ENCODE measurements at places on chromosomes 2 and 18.
A peak's percentile ranks its signal among the peaks of the same experiment; 100 is the strongest.

DNA sequence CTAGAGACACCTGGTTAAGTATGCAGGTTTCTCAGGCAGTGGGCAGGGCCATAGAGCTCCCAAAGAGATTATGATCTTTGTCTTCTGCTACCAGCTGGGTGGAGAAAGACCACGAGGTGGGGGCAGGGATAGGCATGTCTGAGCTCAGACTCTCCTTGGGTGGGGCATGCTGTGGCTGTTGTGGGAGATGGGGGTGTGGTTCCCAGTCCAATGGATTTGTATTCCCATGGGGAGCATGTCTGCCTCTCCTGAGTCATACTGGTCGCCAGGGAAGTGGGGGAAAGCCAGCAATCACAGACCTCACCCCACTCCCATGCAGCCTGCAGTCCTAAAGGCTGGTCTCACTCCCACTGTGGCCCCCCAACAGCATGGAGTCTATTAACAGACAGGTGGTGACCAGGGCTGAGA, 31.4 kb upstream of the RHOB start:
- peak; percentile 82 for DNase-seq

GRCh38 chr2:203733684-203734083, 27.2 kb downstream of the CD28 start:
- no peak for DNase-seq

GRCh38 chr18:63446266-63446665, 24.0 kb upstream of the VPS4B start:
- no peak for DNase-seq

GRCh38 chr2:50431958-50432650, 599.8 kb downstream of the NRXN1 start:
- DNase-seq, result no peak

DNA sequence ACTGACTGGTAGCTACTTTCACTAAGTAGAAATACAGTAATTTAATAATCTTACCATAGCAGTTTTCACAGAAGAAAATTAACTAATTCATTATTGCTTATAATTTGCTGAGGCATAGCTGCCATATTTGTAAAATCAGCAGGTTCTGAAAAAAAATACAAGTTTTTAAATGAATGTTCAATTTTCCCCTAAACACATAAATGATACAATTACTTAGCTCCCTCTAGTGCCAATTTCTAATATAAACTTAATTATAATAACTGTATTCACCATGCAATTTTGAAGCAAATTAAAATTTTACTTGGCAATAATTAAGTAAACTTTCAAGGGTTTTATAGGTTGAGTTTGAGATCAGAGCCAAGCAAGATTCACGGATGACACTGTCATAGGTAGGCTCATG, 1321.6 kb upstream of the ACVR2A start:
- DNase-seq, result peak; percentile 22

GRCh38 chr18:69874058-69874457, 73.6 kb downstream of the CD226 start:
- peak; percentile 25 for DNase-seq

DNA sequence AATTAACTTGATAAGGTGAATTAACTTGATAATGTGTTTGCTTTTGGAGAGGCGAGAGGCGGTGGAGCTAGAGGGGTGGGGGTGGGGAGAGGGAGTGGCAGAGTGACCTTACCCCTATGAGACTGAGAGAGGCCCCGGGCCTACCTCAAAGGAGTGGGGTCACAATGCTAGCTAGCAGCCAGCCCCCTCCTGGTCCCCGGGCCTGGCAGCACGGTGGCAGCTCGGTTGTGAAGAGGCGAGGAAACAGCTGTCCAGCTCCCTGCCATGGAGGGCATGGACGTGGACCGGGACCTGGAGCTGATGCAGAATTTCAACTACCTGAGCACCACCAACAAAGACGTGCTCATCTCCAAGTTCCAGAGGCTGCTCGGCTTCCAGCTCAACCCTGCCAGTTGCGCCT, 123.9 kb downstream of the RGPD3 start:
- no peak for DNase-seq

- DNase-seq, result no peak
These were observed 15.8 kb upstream of the AGXT start for GRCh38 chr2:240852671-240853314.

- peak; percentile 86 for DNase-seq
These were observed 49.7 kb downstream of the LIMS1 start for GRCh38 chr2:108583903-108584520.

- DNase-seq, result peak; percentile 69
These were observed 157.5 kb upstream of the LMAN1 start for GRCh38 chr18:59516356-59517155.

GRCh38 chr2:240366901-240367300, 68.6 kb upstream of the GPC1 start:
- no peak for DNase-seq

- DNase-seq, result peak; percentile 37
These were observed 111.3 kb upstream of the CAVIN2 start for GRCh38 chr2:191957996-191958860.

DNA sequence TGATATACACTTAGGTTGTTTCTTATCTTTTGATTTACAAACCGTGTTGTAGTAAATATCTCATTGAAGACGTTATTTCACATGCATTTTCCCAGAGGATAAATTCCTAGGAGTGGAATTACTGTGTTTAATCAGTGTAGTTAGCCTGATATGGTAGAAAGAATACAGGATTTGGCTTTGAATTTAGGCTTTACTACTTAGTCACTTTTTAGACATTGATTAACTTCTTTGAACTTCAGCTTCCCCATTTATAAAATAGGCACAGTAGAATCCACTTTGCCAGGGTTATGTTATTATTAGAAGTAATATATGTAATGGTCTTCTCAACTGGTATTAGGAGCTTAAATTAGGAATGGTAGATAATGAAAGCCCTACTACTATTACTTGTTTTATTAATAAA, 27.4 kb downstream of the PSMD14 start:
- DNase-seq, result no peak

- no peak for DNase-seq
These were observed 284.3 kb downstream of the CYP26B1 start for GRCh38 chr2:71863396-71863795.

- DNase-seq, result peak; percentile 99
These were observed at the start of gene ALS2 for GRCh38 chr2:201780674-201781493. TSS of gene ALS2 (minus strand) at chr2:201780933. CDS start at chr2:201768885, 12,048 bp downstream.

GRCh38 chr2:66901344-66901743, 466.4 kb downstream of the MEIS1 start:
- no peak for DNase-seq

DNA sequence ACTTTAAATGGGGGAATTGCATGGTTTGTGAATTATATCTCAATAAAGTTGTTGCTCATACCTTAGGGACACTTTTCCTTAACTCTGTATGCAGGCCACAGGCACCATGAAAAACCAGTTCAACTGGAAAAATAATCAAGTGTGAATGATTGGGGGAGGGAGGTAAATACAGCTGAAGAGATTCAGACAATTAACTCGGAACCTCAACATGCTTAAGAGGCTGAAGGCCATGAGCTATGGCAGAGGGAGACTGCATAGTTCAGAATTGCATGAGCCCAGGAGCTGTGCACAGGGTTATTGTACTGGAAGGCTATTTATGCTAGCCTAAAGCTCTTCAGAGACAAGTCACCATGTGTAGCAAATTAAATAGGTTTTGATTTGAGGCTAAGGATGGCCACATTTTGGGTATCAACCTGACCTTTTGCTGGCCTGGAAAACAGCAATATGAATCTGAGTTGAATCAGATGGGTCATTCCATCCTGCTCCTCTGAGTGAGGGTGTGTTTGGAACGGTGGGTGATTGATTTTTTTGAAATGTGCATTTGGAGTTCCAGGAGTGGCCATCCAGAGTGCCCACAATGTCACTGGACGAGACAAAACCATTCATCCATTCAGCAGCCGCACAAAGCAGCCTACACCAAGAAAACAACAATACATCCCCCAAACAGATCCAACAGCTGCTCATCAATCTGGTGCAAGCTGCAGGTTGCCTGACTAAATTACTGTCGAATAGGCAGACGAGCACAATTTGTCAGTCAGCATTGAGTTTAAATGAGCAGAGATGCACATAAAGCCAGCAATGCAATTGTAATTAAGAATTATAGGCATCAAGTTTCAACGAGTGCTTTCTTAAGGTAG, 42.5 kb downstream of the HRH4 start:
- no peak for DNase-seq

GRCh38 chr2:119010336-119010735, 68.3 kb downstream of the MARCO start:
- DNase-seq, result no peak

DNA sequence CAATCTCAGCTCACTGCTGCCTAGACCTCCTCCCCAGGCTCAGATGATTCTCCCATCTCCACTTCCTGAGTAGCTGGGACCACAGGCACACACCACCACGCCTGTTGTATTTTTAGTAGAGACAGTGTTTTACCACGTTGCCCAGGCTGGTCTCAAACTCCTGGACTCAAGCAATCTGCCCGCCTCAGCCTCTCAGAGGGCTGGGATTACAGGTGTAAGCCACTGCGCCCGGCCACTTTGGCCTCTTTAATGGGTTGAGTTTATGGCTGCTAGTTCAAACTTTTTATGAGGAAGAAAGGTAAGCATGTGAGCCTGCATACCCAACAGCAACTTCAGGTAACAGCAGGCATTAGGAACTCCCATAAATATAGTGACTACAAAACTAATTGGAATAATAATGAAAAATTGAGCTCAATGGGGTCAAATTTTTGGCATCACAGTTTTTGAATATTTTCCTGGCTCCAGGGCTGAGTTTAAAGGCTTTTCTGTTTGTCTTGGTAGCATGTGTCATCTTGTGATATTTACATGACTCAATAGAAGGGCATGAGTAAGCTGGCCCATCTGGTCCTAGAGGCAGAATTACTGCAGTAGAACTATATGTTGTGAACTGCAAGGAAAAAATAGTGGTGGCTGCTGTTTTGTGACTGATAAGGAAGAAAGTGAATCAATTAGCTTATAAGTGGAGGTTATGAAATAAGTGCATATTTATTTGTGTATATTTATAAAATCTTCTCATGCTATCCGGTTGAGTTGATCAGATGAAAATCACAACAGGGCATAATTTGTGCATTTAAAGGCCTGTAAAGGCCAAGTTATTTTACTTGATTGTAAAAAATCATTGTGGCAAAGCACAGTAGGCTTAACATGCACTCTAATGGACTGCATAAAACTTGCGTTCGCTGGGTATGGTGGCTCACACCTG, 24.8 kb downstream of the GALM start:
- DNase-seq, result peak; percentile 91

DNA sequence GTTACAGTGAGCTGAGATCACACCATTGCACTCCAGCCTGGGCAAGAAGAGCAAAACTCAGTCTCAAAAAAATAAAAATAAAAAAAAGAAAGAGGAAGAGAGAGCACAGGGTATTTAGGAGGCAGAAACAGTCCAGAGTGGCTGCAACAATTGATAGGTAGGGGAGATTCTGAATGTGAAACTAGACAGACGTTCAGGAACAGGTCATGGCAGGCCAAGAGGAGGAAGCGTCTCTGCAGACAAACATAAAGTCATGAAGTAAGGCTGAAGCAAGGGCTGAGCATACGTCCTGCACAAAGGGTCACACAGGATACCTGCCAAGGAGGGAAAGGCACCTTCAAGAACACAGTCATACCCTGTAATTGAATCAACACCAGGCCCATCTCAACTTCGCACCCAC, 64.1 kb upstream of the ZNF532 start:
- no peak for DNase-seq

GRCh38 chr2:172082105-172082943, 3.0 kb upstream of the DLX1 start:
- no peak for DNase-seq

DNA sequence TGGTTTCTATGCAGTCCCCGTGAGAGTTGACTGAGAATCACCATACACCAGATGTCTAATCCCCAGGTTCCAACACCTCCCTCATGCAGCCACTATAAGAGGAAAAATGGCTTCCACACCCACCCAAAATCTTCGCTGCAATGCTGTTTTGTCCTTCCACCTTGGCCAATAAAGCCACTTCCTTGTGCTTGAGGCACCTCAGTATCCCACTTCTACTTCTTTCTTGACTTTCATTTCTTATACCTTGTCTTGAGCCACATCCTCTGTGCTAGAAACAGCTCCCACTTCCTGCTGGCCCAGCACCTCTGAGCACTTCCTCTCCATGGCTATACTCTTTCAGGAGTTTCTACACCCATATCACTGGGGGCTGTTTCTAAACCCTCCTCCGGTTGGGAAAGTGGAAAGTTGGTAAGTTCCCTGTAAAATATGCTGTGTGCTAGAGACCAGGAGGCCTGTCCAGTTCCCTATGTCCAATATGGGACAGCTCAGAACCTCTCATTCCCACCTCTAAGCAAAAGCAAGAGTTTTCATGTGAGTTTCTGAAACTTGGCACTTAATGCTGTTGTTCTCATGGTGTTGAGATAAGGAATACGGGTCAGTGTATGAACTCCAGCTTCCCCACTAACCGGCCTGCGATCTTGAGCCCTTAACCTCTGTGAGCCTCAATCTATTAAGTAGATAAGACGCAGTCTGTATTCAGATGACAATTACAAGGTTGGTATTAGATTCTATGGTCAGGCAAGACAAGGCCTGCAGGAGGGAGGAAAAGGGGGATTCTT, 209.1 kb upstream of the ID2 start:
- no peak for DNase-seq

- peak; percentile 22 for DNase-seq
These were observed 23.7 kb downstream of the TMEM127 start for GRCh38 chr2:96241900-96242611.

DNA sequence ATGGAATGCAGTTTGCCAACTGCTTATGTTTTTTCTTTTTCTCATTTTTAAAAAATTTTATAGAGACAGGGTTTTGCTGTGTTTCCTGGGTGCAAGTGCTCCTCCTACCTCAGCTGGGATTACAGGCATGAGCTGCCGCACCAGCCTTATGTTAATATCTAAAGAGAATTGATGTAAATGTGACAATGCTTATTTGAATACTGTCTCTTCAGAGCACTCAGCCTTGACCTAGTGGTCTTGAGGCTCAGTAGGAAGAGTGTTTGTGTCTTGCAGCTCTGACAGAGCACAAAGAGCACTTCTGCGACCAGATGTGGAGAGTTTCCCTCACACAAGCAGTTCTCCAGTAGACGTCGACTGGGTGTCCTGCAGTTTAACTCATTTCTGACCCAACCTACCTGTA, 55.3 kb downstream of the ARHGEF4 start:
- no peak for DNase-seq

- peak; percentile 22 for DNase-seq
These were observed 75.6 kb downstream of the TPGS2 start for GRCh38 chr18:36752929-36753865.

- DNase-seq, result no peak
These were observed 76.9 kb downstream of the ZNF532 start for GRCh38 chr18:58941426-58942099.

DNA sequence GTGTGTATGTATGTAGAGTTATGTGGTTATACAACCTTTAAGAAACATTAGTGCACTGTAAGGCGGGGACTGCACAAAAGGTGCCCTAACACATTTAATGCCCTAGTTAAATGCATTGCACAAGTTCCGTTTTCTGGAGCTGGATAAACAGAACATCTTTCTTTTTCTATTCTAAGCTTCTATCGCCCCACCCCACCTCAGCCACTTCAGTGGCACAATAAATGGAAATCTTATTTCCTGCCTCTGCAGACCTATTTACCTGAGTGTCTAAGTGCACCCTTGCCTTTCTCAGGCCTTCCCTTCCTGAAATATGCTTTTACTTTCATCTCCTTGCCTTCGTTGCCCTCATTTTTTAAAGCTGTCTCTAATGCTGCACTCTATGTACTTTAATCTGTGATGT, 123.5 kb downstream of the TANC1 start:
- DNase-seq, result no peak

- peak; percentile 85 for DNase-seq
These were observed 1624.2 kb downstream of the LRP1B start for GRCh38 chr2:140506606-140507005.

- DNase-seq, result no peak
These were observed 643 bp downstream of the PLCL1 start for GRCh38 chr2:197804758-197805714.

Data from fibroblast of skin of scalp (primary cell).